ENCODE measurements at places on chromosomes 2 and 18.
A peak's percentile ranks its signal among the peaks of the same experiment; 100 is the strongest.

DNA sequence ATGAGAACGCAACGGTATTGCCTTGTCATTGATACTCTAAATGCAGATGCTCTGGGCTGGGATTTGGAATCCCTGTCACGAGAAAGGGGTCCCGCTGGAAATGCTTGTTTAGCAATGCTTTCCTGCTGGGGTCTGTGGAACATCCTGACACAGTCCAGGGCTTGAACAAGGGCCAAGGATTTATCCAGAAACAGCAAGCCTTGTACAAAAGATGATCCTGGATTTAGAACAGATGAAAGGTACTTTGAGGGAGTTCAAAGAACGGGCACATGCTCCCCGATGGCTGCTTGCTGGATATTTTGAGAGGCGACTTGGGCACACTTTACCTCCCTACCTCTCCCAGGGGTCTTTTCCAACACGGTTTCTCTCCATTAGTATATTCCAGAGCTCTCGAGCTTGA is 108.1 kb upstream of the CELF4 start:
- no peak overlapping the region for H3K4me3 ChIP-seq
- peaks cover 6% of the 10 kb centered on the region for H3K4me1 ChIP-seq

GRCh38 chr2:26299471-26300101 is 46.4 kb upstream of the SELENOI start:
- H3K4me1 ChIP-seq: no peaks in the 10 kb centered on the region
- H3K4me3 ChIP-seq: peak overlapping the region; percentile 48
- no peaks in the 10 kb centered on the region for H3K27me3 ChIP-seq
- DNase-seq: peak; percentile 67
- H3K27ac ChIP-seq: peak overlapping the region; percentile 57
- H3K36me3 ChIP-seq: no peaks in the 10 kb centered on the region

- no peak overlapping the region for H3K27ac ChIP-seq
- H3K4me3 ChIP-seq: no peak overlapping the region
- H3K27me3 ChIP-seq: no peaks in the 10 kb centered on the region
- H3K36me3 ChIP-seq: no peaks in the 10 kb centered on the region
- H3K4me1 ChIP-seq: no peaks in the 10 kb centered on the region
Measured at GRCh38 chr2:88614497-88615157, 12.6 kb downstream of the EIF2AK3 start.

GRCh38 chr2:74502147-74502719 is 2.8 kb upstream of the LBX2 start:
- peaks cover 5% of the 10 kb centered on the region for H3K4me1 ChIP-seq
- no peak for DNase-seq
- H3K36me3 ChIP-seq: no peaks in the 10 kb centered on the region

- no peak for DNase-seq
- H3K27ac ChIP-seq: no peak overlapping the region
- H3K27me3 ChIP-seq: no peaks in the 10 kb centered on the region
Measured at GRCh38 chr2:235206980-235207579, 255.3 kb downstream of the SH3BP4 start.

GRCh38 chr2:170821531-170822289 is 5.0 kb downstream of the GAD1 start:
- no peaks in the 10 kb centered on the region for H3K36me3 ChIP-seq
- no peak overlapping the region for H3K27ac ChIP-seq
- H3K27me3 ChIP-seq: peaks cover 84% of the 10 kb centered on the region
- H3K4me1 ChIP-seq: peaks cover 7% of the 10 kb centered on the region
- DNase-seq: no peak

GRCh38 chr2:174615871-174616436 is 18.4 kb upstream of the WIPF1 start:
- DNase-seq: no peak
- no peaks in the 10 kb centered on the region for H3K27me3 ChIP-seq
- no peaks in the 10 kb centered on the region for H3K36me3 ChIP-seq
- H3K27ac ChIP-seq: no peak overlapping the region

- H3K27me3 ChIP-seq: no peaks in the 10 kb centered on the region
- no peaks in the 10 kb centered on the region for H3K4me1 ChIP-seq
- H3K36me3 ChIP-seq: no peaks in the 10 kb centered on the region
- DNase-seq: no peak
- H3K27ac ChIP-seq: no peak overlapping the region
- H3K4me3 ChIP-seq: no peak overlapping the region
Measured at GRCh38 chr2:10740226-10740625, 18.8 kb downstream of the ATP6V1C2 start.

GRCh38 chr2:32926708-32927084 is 20.1 kb upstream of the LTBP1 start:
- no peaks in the 10 kb centered on the region for H3K36me3 ChIP-seq
- H3K4me3 ChIP-seq: no peak overlapping the region
- no peaks in the 10 kb centered on the region for H3K27me3 ChIP-seq
- no peaks in the 10 kb centered on the region for H3K4me1 ChIP-seq
- DNase-seq: no peak

DNA sequence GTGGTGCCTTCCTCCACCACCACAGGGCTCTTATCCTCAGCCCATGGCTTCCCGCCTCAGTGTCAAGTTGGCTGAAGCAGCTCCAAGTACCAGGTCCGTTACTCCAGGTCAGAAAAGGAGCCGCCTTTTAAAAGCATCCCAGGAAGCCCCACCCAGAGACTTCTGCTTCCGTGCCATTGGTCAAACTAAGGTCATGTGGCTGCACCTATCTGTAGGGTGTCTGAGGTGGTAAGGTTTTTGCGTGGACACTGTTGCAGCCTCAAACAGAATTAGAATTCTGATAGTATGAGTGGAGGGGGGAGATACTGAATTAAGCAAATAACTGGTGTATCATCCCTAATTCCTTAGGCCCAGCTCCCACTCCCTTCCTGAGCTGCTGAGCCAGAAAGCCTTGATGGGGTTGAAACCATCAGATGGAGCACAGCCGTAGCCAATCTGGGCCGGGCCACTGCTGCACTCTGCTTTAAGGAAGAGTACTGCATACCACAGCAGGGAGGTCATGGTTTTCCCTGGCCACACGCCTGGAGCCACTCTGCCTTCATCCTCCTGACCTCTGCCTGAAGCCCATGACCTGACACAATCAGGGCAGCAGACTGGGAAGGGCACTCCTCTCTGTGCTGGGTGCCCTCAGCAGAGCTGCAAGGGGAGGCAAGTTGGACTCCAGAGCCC is 8.4 kb downstream of the TMEM247 start:
- no peak overlapping the region for H3K27ac ChIP-seq
- no peaks in the 10 kb centered on the region for H3K36me3 ChIP-seq
- no peak overlapping the region for H3K4me3 ChIP-seq
- H3K27me3 ChIP-seq: no peaks in the 10 kb centered on the region
- no peak for DNase-seq

DNA sequence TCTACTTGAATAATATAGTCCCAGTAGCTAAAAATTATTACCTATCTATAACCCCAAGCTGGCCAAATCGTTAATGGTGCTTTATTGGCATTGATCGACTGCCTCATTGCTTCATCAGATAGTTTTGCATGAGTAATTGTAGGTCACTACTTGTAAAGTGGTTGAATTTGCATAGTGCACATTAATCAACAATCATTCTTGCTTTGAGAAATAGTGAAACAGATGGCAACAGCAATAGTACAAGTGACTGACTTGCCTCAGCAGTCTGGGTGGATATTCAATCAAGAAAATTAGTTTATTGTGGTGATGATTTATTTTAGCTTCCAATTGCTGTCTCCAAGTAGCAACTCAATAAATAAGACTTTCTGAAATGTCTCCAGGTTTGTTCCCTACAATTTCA is 117.8 kb upstream of the NRXN1 start:
- no peaks in the 10 kb centered on the region for H3K27me3 ChIP-seq
- no peak overlapping the region for H3K27ac ChIP-seq
- no peaks in the 10 kb centered on the region for H3K4me1 ChIP-seq
- DNase-seq: no peak
- no peaks in the 10 kb centered on the region for H3K36me3 ChIP-seq

- no peak overlapping the region for H3K27ac ChIP-seq
- no peak overlapping the region for H3K4me3 ChIP-seq
- no peaks in the 10 kb centered on the region for H3K36me3 ChIP-seq
- no peaks in the 10 kb centered on the region for H3K4me1 ChIP-seq
- no peak for DNase-seq
- H3K27me3 ChIP-seq: no peaks in the 10 kb centered on the region
Measured at GRCh38 chr2:148486655-148487054, 157.9 kb upstream of the EPC2 start.

DNA sequence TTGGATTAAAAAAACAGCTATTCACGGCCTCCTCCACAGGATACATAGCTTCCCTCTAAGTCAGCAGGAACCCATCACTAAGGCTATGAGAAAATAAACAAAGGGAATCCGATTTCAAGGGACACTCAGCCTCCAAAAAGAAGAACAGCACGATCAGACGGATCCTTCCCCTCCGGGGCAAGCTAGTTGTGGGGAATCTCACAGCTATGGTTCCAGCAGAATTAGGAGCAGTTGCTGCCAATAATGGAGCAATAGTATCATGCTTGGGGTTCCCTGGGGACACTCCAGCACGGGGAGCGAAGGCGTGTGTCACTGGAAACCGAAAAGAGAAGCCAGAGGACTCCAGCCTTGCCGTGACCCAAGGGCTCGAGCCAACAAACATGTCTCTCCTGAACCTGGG is 163.1 kb downstream of the TTC32 start:
- H3K4me1 ChIP-seq: no peaks in the 10 kb centered on the region
- no peaks in the 10 kb centered on the region for H3K36me3 ChIP-seq
- H3K27ac ChIP-seq: no peak overlapping the region
- DNase-seq: no peak
- no peaks in the 10 kb centered on the region for H3K27me3 ChIP-seq

DNA sequence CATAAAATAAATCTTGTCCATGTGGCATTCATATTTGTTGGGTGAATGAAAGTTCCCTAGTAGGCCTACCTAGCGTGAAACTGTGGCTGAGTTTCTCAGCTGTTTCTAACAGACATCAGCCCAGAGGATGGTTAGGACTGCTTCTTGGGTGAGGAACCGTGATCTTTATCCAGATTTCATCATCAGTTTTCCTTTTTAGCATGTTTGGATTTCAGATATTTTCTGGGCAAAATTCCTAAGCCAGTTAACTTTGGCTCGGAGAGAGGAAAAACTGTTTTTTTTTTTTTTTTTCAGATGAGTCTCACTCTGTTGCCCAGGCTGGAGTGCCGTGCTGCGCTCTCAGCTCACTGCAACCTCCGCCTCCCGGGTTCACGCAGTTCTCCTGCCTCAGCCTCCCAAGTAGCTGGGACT is 53.5 kb downstream of the DGKD start:
- no peak for DNase-seq
- H3K4me1 ChIP-seq: no peaks in the 10 kb centered on the region
- no peaks in the 10 kb centered on the region for H3K27me3 ChIP-seq
- no peaks in the 10 kb centered on the region for H3K36me3 ChIP-seq
- H3K4me3 ChIP-seq: no peak overlapping the region
- H3K27ac ChIP-seq: no peak overlapping the region

DNA sequence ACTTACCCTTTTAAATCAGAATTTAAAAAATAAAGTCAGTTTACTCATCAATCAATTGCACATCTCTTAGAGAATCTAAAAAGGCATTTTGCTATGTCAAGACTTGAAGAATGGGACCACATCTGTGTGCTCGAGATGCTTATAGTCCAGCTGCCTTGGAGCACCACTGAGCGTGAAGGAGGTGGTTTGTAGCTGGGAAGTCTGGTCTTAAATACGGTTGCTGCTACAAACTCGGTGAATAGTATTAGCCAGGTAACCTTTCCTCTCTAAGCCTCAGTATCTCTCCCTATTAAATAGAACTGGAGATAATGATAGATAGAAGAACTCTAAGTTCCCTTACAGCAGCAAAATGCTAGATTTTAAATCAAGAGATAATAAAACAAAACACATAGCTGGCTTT is 289.7 kb downstream of the TRIB2 start:
- H3K27me3 ChIP-seq: no peaks in the 10 kb centered on the region
- no peaks in the 10 kb centered on the region for H3K36me3 ChIP-seq
- no peaks in the 10 kb centered on the region for H3K4me1 ChIP-seq
- DNase-seq: no peak
- H3K4me3 ChIP-seq: no peak overlapping the region
- H3K27ac ChIP-seq: no peak overlapping the region

GRCh38 chr2:205386109-205386508 is 296.2 kb upstream of the NRP2 start:
- H3K4me3 ChIP-seq: no peak overlapping the region
- H3K4me1 ChIP-seq: peaks cover 1% of the 10 kb centered on the region
- no peaks in the 10 kb centered on the region for H3K36me3 ChIP-seq

DNA sequence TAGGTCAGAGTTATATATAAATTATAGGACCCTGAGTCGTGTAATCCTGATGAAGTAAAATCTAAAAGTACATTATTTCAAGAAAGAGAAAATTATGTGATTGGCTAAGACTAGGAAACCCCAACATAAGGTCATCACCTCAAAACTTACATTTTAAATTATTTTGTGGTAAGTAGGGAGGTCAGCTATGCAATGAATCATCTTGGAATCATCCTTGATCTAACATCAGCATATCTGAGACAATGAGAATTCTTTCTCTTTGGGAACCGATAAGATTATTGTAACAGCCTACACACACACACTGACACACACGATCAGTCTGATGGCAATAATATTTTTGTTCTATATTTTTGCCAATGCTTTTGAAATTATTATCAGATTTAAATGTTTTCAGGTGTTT is 904.8 kb upstream of the CHAC2 start:
- no peaks in the 10 kb centered on the region for H3K27me3 ChIP-seq
- no peaks in the 10 kb centered on the region for H3K36me3 ChIP-seq
- DNase-seq: no peak

- no peak overlapping the region for H3K27ac ChIP-seq
- H3K4me1 ChIP-seq: peaks cover 2% of the 10 kb centered on the region
- H3K27me3 ChIP-seq: no peaks in the 10 kb centered on the region
- no peak for DNase-seq
Measured at GRCh38 chr2:201904538-201905420, 98.4 kb downstream of the CDK15 start.

GRCh38 chr2:198825534-198825933 is 632.2 kb downstream of the SATB2 start:
- DNase-seq: no peak
- no peaks in the 10 kb centered on the region for H3K27me3 ChIP-seq
- no peaks in the 10 kb centered on the region for H3K36me3 ChIP-seq

DNA sequence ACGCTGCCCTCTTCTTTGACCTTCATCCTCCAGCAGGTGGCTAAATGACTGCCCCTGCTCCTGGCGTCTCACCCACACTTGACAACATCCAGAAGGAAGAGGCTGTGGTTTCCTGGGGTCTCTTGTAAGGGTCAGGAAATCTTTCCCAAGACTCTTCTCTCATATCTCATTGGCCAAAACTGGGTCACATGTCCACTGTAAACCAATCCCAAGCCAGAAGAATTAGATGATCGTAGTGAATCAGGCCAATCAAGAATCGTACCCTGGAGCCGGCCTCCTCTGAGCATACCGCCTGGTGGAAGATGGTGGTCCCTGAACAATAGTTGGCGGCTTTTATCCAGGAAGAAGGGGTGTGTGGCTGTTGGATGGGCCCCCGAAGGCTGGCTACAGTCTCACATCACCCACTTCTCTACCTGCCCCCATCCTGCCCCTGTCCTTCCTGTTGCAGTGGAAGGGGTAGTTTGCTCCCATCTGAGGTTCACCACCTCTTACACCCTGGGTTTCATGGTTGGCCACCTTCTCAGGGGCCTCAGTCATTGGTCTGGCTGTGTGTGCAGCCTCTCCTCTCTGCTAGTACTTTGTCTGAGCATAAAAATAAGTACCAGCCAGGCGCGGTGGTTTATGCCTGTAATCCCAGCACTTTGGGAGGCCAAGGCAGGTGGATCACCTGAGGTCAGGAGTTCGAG is 3.8 kb downstream of the SAG start:
- no peaks in the 10 kb centered on the region for H3K36me3 ChIP-seq
- no peak overlapping the region for H3K4me3 ChIP-seq
- no peak for DNase-seq
- H3K4me1 ChIP-seq: no peaks in the 10 kb centered on the region
- H3K27me3 ChIP-seq: no peaks in the 10 kb centered on the region
